ENCODE measurements at places on chromosomes 7 and 10.

GRCh38 chr7:5349005-5349380, 66.2 kb downstream of the SLC29A4 start:
- DNase-seq: no peak

GRCh38 chr10:11225935-11226334, 208.3 kb downstream of the CELF2 start:
- DNase-seq: peak; percentile 76

- no peak for DNase-seq
Measured at GRCh38 chr7:119999738-120000475, 273.1 kb upstream of the KCND2 start.

GRCh38 chr7:32170838-32171237, 100.6 kb upstream of the PDE1C start:
- peak; percentile 2 for DNase-seq

DNA sequence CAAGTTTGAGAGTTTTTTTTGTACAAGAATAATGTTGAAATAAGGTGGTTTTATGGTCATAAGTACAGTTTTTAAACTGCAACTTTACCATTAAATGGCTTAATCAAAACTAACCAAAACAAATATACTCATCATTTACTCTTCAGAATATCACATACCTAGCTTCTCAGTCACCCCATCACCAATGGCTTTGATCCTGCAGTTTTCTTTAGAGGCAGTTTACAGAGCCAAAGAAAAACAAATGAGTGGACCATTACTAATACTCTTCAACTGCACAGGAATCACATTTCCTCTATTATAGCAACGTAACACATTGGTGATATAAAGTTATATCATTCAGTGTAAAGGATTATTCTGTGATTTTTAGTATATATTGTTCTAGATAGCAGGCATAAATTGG, 576.1 kb upstream of the LRRTM3 start:
- DNase-seq: no peak

DNA sequence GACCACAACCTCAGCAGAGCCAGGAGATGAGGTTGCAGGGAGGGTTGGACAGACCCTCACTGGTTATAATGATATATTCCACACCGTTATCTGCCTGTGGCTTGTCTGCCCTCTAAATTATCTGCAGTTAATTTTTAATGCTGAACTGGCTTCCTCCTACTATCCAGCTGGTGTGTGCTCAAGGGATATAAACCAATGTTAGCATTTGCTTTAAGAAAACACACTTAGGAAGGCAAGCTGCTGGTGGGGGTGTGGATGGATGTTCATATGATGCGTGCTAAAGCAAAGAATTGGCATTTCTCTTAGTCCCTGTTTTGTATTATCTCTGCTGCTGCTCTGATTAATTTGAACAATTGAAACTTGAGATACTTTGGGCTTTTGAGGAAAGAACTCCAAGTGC, 132.2 kb upstream of the NPVF start:
- no peak for DNase-seq

GRCh38 chr10:33234831-33235237, 99.6 kb downstream of the NRP1 start:
- no peak for DNase-seq

Data from hematopoietic multipotent progenitor cell treated with erythropoietin and hydrocortisone succinate and interleukin-3 and kit ligand, for 6 days (in vitro differentiated cells).